ENCODE measurements at places on chromosomes 3 and 15. TPM values are rescaled to one million over a fixed set of nuclear protein-coding genes. Genes with fewer than 3 reads are reported as not detected.

The GRK7 gene
- not detected for total RNA-seq

The TRPM7 gene
- total RNA-seq = 47.3 TPM

The SLC28A2 gene
- 0.21 TPM for total RNA-seq

The ROPN1 gene
- total RNA-seq = not detected

The LYZL4 gene
- not detected for total RNA-seq

The ASB14 gene
- 0.50 TPM for total RNA-seq

- no peak for DNase-seq
These were observed 88.3 kb downstream of the RSL24D1 start for GRCh38 chr15:55108448-55108847.

GRCh38 chr15:80474224-80475215 is 70.3 kb downstream of the ARNT2 start:
- DNase-seq = no peak

DNA sequence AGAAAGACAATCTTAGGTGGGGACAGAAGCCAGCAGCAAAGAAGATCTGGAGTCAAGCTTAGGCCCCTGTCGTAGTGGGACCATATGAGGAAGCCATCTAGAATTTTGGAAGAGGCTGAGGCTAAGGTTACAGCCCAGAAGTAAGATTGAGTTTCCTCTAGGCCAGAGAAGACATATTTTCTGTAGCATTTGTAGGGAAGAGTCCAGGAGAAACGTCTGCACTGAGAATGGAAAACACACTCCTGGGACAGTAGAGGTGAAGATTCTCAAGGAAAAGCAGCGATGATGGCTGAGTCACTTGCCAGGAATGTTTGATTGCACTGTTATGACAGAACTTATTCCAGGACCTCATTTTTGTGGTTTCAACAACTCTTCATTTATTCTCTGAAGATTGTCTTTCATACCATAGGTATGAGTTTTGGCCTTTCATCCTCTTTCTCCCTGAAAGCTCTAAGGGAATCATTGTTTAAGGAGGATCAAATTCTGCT is 107.2 kb downstream of the GTPBP8 start:
- no peak for DNase-seq

DNA sequence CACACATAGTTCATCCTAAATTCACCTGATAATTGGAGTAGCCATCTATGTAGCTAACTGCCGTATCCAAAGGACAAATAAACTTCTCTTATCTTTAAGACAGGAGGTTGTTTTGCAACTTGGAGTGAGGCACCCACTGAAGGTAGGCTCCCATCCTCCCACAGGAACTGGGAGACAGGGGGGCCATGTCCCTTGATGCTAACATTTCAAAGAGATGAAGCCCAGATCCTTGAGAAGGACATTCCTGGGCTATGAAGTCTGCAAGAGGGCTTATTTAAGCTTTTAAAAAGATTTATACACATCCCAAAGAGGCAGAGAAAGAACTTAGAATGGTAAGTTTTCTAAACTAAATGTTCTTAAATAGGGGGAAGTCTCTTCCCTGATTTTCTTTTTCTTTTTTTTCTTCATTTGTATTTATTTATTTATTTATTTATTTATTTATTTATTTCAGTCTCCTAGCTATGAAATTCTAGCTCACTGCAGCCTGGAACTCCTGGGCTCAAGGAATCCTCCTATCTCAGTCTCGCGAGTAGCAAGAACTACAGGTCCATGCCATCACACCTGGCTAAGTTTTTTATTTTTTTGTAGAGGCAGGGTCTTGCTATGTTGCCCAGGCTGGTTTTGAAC is 12.8 kb upstream of the MOBP start:
- DNase-seq = no peak

DNA sequence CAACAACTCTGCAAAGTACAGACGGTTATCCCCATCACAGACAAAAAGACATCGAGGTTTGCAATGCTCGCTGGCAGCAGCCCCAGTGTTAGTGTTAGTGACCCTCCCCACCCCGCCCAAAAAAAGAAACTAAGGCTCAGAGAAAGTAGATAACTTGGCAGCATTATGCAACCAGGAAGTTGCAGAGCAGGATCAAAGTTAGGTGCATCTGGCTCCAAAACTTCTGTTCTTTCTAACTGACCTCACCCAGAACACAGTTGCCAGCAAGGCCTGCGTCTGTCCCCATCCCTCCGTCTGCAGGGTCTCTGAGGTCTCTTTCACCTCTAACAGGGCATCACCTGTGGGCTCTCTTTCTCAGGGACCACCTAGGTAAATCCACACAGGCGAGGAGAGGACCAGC is 51.5 kb downstream of the BDH1 start:
- DNase-seq = no peak

DNA sequence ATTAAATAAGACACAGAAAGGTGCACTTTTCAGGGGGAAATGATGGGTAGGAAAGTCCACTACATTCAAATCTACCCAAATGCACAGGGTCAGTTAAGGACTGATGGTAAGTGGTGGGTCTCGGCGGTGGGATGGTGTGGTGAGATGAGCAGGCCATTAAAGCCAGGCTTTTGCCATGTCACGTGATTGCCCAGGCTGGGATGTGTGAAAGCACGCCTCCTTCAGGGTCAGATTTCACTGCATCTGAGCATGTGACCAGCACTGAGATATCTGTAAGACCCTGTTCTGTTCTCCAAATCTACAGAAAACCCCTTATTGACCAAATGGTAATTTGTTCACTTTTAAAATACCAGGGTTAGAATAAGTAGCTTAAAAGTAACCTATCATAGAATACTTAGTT is 301.5 kb downstream of the MEX3B start:
- DNase-seq = no peak

GRCh38 chr3:4531478-4532025 is 38.4 kb downstream of the ITPR1 start:
- DNase-seq = no peak

DNA sequence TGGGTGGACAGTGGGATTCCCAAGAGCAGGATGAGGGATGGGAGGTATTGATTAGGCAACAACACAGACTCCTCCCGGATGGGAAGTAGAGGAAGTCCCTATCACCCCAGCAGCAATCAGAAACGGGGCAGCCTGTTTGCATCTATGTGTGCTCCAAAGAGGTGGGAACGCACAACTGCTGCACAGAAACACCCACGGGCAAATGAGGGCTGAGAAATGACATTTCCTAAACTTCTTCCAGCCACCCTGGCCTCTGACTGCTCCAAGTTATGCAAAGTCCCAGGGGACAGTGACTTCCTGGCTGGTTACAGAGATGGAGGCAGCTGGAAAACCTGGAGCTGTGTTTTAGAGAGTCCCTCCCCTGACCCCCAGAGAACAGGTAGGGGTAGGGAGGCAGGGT is 42.6 kb downstream of the HCN4 start:
- no peak for DNase-seq

GRCh38 chr3:10721101-10721500 is 94.9 kb upstream of the SLC6A11 start:
- DNase-seq = no peak

- no peak for DNase-seq
These were observed 15.1 kb upstream of the UACA start for GRCh38 chr15:70778258-70779076.

DNA sequence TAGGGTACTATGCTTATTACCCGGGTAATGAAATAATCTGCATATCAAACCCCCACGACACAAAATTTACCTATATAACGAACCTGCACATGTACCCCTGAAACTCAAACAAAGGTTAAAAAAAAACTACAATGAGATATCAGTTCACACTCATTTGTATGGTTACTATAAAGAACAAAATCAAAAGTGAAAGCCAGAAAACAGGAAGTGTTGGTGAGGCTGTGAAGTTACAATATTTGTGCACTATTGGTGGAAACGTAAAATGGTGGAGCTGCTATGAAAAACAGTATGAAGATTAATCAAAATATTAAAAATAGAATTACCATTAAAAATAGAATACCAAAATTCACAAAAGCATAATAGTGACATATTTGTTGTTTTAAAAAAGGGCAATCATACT is 128.9 kb downstream of the ZIC1 start:
- no peak for DNase-seq

DNA sequence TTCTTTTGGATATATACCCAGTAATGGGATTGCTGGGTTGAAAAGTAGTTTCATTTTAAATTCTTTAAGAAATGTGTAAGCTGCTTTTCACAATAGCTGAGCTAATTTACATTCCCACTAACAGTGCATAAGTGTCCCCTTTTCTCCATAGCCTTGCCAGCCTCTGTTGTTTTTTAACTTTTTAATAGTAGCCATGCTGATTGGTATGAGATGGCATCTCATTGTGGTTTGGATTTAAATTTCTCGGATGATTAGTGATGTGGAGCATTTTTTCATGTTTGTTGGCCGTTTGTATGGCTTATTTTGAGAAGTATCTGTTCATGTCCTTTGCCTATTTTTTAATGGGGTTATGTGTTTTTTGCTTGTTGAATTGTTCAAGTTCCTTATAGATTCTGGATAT is 444.3 kb upstream of the ATP11B start:
- DNase-seq = no peak

DNA sequence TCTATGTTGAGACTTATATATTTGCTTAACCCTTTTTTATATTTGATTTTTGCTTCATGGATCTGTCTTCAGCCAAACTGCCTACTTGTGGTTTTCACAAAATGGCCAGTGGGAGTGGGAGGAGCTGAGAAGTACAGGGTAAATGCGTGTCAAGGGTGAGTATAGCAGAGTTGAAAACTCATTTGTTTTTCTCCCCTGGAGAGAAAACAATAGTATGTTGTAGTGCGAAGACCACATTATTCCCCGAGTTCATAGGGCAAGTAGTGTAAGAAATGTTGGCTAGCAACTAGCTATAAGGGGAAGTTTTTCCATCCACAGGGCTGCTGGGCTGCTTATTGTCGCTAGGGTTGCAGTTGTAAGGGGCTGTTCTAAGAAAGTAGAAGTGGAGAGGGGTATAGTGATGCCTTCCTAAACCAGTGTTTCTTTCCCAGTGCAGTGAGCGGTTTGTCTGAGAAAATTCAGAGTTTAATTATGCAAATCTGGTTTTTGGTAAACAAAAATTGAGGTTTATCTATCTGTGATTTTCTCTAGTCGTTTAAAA is 153.8 kb upstream of the AZI2 start:
- DNase-seq = no peak

GRCh38 chr3:188319569-188319968 is 165.6 kb downstream of the LPP start:
- DNase-seq = no peak

DNA sequence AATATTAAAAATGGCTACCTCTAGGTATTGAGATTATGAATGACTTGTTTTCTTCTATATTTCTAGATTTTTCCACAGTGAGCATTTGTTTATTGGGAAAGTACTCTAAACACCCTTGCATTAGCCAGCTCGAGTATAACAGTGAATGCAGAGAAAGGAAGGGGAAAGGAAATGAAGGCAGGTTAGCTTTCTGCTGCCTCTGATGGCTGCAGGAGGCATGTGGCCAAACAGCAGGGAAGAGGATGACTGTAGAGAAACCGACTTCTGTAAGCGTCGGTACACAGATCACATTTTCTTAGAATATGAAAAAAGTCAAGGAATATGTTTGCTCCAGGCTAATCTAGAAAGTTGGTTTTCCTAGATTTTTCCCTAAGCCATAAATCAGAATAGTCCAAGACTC is 19.8 kb downstream of the GNB5 start:
- no peak for DNase-seq

DNA sequence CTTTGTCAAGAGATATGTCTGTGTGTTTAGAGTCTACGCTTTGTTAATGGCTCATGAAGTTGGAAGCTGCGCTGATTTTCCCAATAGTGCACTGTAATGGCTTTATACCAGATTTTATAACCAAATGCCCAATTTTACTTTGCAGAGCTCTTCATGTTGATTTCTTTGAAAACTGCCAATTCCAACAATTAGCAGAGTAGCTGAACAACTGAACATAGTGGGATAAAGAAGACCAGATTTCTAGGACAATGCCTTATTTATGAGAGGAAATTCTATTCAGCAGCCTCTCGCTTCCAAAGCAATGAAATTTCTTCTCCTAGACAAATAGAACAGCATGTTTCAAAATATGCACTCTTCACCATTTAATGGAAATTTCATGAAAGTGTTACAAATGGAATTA is 66.9 kb upstream of the PROK2 start:
- DNase-seq = no peak

DNA sequence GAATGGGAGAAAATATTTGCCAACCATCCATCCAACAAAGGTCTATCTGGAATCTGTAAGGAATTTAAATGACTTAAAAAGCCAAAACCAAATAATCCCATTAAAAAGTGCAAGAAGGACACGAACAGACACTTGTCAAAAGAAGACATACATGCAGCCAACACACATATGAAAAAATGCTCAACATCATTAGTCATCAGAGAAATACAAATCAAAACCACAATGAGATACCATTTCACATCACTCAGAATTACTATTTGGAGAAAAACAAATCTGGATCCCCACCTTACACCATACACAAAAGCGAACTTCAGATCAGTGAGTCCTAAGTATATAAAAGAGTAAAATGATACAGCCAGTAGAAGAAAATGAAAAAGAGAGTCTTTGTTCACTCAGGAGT is 58.6 kb upstream of the MNS1 start:
- DNase-seq = no peak

DNA sequence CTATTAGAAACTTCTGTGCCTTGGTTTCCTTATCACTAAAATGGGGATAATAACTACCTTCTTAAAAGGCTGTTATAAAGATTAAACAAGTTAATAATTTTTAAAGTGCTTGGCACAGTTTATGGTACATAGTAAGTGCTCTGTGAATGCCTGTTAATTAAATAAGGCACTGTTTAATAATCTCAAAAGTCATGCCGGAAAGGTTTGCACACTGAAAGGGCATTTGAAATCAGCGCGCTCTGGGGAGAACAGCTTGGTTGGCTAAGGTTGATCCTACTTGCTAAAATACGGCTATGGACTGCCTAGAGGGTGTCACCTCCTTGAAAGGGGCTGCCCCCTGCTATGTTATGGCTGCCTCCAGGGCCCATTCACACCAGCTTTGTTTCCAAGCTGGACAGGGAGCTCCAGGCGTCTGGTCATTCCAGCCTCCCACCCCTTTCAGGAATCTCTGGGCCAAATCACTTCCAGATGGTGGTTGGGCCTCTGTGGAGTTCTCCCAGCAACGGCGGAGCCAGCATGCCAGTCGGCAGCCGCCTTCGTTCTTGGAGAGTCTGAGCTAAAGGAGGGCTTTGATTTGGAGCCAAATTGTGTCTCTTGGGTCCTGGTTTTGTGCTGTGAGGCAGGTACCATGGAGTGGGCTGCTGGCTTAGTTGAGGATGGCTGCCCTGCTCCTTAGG is 5.9 kb downstream of the FLNB start:
- DNase-seq = no peak

GRCh38 chr3:69197922-69198530 is 75.6 kb upstream of the LMOD3 start:
- no peak for DNase-seq

All from lower lobe of right lung (tissue), 2 donors.